LoVo (cell line): ENCODE measurements at places on chromosomes 3 and 15.

DNA sequence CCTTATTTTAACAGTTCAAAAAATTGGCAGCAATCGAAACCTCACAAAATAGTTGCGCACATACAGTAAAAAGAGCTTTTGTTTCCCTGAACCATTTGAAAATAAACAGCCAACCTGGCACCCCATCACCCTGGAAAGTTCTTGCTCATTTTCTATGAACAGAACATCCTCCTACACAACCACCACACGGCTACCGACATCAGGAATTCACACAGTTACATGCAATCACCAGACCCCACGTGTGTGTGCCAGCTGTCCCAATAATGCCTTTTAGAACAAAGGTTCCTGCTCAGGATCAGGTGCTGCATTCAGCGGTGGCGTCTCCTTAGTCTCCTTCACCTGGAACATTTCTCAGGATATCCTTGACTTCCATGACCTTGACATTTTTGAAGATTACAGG, 186.5 kb downstream of the KLF13 start:
- DNase-seq: no peak

DNA sequence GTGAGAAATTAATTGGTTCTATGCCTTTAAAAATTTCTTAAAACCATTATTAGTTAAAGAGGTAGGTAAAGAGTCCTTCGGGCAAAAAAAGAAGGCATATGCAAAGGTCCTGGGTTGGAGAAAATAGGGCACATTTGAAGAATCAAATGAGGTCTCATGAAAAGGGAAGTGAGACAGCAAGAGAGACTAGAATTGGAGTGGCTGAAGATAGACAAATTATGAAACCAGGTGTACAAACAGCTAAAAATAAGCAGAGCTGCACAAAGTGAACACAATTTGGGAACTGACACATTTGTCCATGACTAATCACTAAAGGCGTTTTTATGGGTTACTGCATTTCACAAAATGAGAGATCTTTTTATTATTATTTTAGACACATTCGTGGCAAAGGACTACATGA, 581.2 kb downstream of the PYDC2 start:
- no peak for DNase-seq

- no peak for DNase-seq
These were observed 21.1 kb downstream of the CCDC32 start for GRCh38 chr15:40543631-40544294.

DNA sequence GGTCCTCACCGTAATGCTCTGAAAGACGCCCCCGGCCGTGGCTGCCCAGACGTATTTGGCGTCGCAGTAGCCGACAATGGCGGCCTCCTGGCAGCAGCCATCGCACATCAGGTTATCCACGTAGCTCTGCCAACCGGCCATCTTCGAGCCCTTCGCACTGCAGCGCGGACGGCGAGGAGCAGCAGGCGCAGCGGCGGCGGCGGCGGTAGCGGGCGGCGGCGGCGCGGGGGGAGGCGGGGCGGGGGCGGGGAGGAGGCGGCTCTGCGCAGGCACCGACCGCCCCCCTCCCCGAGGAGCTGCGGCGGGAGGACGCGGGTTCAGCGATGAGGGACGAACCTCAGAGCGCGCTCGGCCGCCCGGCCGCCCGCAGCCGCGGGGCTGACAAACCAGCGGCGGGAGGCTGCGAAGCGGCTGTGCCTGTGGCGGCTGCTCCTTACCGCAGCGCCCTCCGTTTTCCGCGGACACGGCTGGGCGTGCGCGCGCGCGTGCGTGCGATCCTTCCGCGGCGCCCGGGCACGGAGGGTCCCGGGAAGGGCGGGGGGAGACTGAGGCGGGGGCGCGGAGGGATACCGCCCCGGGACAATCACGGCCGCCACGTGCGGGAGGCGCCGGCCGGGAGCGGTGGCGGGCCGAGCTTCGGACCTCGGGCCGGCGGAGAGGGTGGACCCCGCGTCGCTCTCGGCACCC, at the start of gene PFN2:
Gene PFN2, minus strand, starts transcription at position 180 of the 687 bp plus-strand sequence. Its CDS starts 39 bp downstream, at position 141.
- DNase-seq: peak; percentile 73

DNA sequence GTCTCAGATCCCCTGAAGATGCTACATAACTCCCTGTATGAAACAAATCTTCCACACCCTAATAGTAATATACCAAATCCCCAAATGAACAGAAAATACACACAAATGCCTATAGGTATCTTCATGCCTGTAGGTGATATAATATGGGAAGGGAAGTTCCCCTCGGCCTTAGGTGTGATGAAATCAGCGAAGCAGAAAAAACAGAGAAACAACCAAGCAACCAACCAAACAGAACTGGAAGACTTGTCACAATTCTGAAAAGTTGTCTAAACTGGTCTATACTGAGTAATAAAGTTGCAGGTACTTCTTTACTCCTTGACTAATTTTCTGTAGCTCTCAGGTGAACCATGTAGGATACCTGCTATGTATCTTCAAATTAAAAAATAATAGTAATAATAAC, 82.2 kb upstream of the SATB1 start:
- no peak for DNase-seq

DNA sequence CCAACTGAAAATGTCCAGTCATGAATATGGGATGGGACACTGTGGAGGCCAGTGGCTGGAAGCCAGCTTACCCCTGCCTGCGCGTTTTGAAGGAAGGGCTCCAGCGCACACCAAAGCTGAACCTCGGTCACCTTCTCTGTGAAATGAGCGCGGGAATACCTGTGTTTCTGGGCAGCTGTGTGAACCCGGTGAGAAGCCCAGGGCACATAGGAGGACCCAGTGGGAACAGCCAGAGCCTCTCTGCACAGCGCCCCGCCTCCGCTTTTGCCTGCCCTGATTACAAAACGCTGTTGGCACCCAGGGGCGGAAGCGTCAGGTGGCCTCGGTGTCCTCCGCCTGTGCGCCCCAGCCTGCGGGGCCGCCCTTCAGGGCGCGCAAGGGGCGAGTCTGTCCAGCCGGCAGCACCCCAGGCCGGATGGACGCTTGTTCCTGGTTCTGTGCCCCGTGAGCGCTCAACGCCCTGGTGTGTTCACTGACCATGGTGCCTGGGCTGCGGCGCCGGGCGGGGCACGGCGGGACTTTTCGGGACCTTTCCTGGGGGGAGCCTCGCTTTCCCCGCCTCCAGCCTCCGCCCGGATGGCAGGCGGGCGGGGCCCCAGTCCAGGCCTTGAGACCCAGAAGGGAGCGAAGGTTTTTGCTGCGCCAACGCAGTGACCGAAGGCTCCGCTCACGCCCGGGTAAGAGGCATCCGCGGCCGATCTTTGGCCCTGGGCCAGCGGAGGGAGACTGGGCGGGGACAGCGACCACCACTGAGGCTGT, at the start of gene SQOR:
Gene SQOR, plus strand, starts transcription at position 598 of the 759 bp plus-strand sequence. CDS start 23,895 bp downstream, outside the sequence.
- DNase-seq: peak; percentile 90

DNA sequence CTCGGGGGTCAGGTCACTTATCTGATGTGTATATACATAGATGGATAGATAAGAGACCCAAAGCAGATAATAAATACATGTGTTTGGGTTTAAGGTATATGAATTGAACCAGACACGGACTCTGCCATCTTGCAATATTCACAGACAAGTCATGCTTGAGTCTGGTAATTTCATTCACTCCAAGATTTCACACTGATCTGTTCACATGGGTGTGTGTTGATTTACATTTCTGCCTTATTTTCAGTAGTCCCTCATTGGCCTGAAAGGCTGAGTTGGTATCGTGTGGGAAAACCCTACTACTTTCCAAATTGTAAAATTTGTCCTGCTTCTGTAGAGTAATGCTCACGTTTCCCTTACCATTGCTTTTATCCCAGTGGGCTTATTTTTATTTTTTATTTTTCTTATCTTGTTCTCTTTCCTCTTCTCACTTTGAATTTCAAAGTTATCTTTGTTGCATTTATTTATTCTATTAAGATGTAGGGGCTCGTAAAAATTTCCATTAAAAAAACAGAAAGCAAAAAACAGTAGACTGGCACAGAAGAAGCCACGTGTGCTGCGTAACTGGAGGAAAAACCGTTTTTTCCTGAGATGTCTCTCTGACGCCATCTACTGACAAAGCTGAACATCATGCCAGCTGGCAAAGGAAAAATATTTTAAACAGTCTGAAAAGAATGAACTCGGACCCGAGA, 10.8 kb upstream of the MFSD1 start:
- DNase-seq: peak; percentile 81

GRCh38 chr3:77599948-77600347, 560.0 kb downstream of the ROBO2 start:
- no peak for DNase-seq

- peak; percentile 81 for DNase-seq
These were observed 179.9 kb upstream of the C2CD4B start for GRCh38 chr15:62344806-62345539.

DNA sequence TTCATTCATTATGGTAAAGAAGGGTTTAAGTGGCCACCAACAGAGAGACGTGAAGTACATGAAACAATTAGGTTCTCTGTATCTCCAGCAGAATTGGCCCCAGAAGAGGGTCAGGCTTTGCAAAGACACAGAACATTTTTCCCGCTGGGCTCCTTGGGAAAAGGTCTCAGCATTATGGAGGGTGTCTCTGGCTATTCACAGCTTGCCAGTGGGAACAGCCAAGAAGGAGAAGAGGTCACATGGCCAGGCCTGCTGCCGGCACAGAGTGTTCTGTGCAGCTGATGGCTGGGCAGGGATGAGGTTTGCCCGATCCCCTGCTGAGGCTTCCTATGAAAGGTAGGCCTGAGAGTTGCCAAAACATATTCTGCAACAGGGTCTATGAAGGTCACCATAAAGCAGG, 77.8 kb upstream of the LPP start:
- DNase-seq: no peak

- DNase-seq: no peak
These were observed 24.5 kb downstream of the ACP3 start for GRCh38 chr3:132341746-132342145.

- no peak for DNase-seq
These were observed 739.7 kb upstream of the DPPA4 start for GRCh38 chr3:110077093-110077492.

DNA sequence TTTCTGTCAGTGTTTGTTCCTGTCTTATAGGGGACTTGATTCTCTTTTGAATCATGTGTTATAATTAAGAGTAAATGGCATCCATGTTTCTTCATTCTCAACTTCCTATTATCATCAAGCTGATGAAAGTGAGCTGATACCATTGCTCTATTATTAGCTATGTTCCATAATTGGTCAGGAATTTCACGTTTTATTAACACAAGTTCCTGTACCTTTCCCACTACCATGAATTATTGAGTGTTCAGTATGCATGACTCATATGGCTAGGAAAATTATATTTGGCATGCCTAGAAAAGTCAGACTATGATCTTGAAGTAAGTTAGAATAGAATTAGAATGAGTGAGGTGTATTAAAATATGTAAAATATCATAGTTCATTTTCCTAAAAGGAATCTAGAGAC, 278.9 kb upstream of the LRRC3B start:
- DNase-seq: no peak

GRCh38 chr3:51712963-51713362, 6.1 kb downstream of the GRM2 start:
- DNase-seq: no peak

GRCh38 chr15:74785194-74786032, 3.5 kb downstream of the CSK start:
- no peak for DNase-seq

- DNase-seq: no peak
These were observed 1.7 kb downstream of the SPATA12 start for GRCh38 chr3:57062101-57062631.

DNA sequence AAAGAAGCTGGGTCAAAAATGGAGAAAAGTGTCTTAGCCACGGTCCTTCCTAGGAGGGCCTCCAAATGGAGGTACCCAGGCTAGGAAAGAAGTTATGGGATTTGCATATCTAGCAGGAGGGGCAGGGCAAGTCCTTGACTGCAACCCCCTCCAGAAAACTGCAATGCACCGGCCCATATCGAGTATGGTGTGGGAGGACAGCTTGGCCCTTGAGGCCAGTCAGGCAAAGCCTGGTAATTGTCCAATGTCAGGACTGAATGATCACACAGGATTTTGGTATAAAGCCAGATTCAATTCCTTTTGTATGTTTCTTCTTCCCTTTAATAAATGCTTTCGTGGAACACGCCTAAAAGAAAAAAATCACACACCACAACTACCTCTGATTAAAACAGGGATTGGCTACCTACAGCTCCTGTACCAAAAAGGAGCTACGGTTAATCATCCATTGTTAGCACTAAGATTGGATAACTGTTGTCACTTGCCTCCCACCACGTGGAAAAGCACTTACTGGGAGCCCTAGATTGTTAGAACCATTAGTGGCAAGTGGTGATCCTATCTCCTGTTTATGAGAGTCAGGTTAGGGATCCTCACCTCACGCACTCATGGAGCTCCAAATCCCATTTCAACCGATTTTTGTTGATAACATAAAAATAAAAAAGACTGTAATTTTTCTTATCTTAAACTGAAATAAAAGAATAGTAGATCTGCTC, 1.2 kb downstream of the ZNF770 start:
- DNase-seq: peak; percentile 16

GRCh38 chr3:62188681-62189375, 184.5 kb downstream of the FEZF2 start:
- DNase-seq: peak; percentile 75

DNA sequence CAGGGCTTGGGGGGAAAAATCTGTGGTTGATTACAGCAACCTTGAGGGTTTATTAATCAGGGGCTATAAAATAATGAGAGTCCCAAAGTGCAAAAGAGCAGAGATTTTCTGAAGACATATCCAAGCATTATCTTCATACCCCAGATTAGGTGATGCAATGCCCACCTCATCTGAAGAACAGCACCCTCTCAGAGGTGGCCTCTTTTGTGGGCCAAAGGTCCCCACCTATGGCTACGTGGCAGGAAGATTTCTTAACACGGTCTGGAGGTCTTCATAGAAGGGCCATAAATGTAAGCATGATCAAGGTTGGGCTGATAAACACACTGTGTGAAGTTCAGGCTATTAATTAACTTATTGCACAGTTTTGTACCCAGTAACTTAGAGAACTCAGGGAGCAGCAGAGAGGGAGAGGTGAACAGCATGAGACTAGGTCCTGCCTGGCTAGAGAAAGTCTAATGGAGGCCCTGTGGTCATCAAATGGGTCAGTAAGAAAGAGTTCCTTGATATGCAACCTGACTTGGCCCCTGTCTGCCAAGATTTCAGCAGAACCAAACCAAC, 29.6 kb upstream of the RBP2 start:
- DNase-seq: no peak

GRCh38 chr3:126961191-126961790, 21.6 kb upstream of the PLXNA1 start:
- no peak for DNase-seq

DNA sequence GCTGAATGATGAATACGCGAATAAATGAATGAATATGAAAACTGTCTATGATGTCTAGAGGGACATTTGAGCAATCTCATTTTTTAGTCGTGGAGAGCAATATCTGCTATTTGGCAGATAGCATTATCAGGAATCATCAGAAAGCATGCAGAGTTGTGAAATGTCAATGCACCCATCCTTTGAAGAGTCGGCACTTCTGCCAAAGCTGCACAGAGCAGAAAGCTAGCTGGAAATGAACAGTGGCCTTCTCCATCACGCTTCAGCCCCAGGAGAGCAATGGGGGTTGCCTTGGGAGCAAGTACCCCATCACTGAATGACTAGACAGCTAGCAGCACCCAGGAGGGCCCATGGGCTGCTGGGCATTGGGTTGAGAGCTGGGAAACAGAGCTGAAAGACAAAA, 69.1 kb upstream of the PROK2 start:
- no peak for DNase-seq

- DNase-seq: no peak
These were observed 522.5 kb downstream of the FOXP1 start for GRCh38 chr3:71061037-71061436.
